ENCODE measurements at places on chromosomes 12 and 14.

DNA sequence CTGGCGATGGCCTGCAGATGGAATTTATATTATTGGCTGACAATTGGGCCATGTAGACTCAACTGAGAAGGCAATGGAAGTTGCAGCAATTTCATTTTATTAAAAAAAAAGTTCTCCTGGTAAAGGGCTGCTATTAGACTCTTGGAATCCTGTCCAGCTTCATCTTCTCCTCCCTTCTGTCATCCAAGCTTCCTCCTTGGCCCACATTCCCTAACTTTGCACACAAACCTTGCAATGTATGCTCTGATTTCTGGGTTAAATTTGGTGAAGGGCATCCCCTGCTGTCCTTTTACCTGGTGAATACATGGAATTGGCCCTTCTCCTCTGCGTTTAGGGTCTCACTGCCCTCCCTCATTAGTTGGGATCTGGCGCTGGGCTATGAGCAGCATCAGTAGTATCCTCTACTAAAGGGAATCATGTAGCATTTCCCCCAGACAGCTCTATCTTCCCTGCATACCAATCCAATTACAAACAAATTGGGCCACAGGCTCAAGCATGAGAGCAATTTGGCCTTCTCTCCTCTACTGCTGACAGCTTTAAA is 336.9 kb downstream of the BMP4 start:
- DNase-seq = no peak

DNA sequence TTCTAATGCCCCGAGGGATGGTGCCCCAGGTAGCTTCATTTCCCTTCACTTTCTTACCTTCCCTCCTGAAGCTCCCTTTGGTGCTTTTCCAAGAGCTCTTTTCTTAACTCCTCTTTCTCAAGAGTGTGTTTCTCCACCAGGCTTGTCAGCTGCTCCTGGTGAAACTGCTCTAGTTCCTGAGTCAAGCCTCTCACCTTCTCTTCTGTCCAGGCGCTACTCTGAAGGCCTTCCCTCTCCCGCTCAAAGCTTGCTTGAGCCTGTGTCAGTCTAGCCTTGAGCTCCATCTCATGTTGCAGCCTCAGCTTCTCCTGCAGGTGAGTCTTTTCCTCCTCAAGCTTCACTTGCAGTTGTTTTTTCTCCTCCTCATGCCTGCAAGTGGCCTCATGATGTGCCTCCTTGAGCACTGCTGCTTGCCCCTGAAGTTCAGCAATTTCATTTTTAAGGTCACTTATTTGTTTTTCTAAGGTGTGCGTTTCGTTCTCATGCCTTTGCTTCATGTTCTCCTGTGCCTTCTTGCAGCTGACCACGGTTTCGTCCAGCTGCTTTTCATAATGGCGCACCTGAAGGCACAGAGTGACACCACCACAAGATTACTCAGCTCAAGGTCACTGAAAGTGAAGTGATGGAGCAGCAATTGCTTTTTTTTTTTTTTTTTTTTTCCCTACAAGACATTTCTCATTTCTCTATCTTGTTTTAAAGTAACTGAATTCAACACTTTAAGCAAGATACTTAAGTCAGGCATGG is 71.0 kb downstream of the NIN start:
- DNase-seq = no peak

DNA sequence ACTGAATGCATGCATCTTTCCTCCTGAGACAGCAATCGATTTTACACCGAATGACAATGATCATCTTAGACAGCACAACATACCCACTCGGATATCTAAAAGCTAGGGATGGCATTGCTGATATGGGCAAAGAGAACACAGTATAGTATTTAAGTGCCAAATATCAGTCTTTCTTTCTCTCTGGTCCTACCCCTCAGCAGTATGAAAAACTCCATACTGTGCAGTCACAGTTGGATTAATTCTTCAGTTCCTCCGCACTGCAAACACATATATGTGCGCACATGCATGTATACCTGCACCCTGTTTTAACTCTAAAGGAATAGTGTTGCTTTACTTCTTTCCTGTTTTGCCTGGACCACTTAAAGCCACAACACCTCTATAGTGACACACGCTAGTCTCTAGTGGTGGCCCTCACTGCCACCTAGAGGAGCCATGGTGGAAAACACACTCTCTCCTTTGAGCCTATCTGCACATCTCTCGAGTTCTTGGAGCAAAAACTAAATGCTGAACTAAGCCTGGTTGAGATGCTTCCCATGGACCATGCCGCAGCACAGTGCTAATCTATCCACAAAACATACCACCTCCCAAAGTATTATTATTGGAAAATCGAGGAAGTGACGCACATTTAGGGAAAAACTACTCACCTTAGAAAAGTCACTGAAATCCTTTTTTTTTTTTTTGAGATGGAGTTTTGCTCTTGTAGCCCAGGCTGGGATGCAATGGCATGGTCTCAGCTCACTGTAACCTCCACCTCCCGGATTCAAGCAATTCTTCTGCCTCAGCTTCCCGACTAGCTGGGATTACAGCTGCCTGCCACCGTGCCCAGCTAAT is 11.9 kb downstream of the TMEM52B start:
- DNase-seq = peak; percentile 73

- DNase-seq = no peak
These were observed 27.6 kb upstream of the KRT78 start for GRCh38 chr12:52876372-52876771.

DNA sequence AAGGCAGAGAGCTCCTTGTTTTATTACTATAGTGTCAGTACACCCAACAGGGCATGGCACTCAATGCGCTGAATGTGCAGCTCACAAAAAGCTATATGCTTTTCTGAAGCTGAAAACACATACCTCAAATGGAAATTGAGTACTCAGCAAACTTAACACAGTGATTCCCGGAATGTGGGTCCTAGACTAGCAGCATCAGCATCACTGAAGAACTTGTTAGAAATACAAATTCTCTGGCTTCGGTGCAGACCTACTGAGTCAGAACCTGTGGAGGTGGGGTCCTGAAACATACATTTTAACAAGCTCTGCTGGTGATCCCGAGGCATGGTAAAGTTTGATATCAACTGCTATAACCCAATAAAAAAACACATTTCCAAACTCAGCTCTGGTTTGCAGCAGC is 14.9 kb downstream of the RERG start:
- no peak for DNase-seq

- no peak for DNase-seq
These were observed 146.8 kb upstream of the C14orf180 start for GRCh38 chr14:104432611-104433231.

GRCh38 chr12:81083906-81084513 is 6.1 kb downstream of the ACSS3 start:
- DNase-seq = no peak

GRCh38 chr12:46549527-46550265 is 177.1 kb upstream of the SLC38A2 start:
- peak; percentile 82 for DNase-seq

- no peak for DNase-seq
These were observed 920.1 kb downstream of the FLRT2 start for GRCh38 chr14:86450085-86450484.

GRCh38 chr12:66688846-66689439 is 10.1 kb upstream of the GRIP1 start:
- DNase-seq = peak; percentile 78

DNA sequence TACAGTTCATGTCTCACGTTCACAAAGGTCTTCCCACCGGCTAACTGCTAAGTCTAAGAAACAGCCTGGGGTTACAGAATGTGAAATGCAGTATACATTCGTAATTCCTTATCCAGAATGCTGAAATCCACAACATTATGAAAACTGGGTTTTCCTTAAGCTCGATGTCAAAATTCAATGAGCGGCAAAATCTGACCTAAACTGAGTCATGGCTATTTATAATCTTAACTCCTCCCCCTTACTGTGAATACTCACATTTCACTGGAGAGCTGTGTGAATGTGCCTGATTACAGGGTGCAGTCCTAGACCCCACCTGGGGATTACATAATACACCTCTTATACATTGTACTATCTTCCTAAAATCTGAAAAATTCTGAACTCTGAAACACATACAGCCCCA is 35.3 kb downstream of the STX2 start:
- DNase-seq = no peak

- no peak for DNase-seq
These were observed 100.5 kb downstream of the SPTSSA start for GRCh38 chr14:34361504-34362011.

- DNase-seq = peak; percentile 92
These were observed 3.2 kb downstream of the C14orf93 start for GRCh38 chr14:23006544-23007419.

DNA sequence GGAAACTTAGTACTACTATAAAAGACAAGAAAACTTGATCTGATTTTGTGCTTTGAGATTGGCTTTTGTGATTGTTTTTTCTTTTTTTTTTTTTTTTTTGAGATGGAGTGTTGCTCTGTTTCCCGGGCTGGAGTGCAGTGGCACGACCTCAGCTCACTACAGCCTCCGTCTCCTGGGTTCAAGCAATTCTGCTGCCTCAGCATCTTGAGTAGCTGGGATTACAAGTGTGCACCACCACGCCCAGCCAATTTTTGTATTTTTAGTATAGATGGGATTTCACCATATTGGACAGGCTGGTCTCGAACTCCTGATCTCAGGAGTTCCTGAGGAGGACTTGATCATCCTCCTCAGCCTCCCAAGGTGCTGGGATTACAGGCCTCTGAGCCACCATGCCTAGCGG is 26.4 kb downstream of the AEBP2 start:
- DNase-seq = no peak

GRCh38 chr14:42508209-42508946 is 901.7 kb downstream of the LRFN5 start:
- no peak for DNase-seq

DNA sequence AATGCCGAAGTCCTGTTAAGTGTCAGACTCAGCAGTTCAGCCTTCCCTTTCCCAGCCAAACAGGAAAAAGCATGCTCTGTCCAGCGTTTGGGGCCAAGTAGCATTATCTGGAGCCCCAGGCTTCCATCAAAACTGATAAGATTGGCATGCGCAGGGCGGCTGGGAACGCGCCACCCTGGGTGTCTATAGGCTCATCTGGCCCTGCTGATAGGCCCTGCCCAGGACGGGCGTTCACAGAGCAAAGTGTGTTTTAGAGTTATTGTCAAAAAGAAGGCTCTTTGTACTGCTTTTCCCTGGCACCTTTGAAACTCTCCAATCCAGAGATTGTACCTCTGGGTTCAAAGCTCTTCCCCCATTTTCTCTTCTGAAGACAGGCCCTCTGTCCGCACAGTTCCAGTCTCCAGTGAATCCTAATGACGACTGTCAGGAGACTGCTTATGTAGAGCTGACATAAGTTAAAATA is at the start of gene ART4:
Gene ART4, minus strand, starts transcription at position 102 of the 463 bp plus-strand sequence. CDS start 413 bp downstream, outside the sequence.
- DNase-seq = no peak

DNA sequence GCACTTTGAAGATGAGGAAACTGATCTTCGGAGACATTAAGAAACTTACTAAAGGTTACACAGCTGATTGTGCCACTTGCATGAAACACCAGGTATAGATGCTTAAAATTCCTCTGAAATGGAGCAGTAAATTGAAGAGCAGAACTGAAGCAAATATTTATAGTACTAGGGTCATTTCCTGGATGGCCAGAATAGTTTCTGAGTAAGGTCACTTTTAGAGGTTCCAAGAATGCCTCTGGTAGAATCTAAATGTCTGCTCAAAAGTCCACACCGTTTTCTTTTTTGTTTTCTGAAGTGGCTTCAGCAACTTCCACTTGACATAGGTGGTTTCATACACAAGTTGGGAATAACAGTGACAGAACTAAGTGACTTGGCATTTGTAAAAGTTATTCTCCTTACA is 19.4 kb downstream of the TPH2 start:
- no peak for DNase-seq

DNA sequence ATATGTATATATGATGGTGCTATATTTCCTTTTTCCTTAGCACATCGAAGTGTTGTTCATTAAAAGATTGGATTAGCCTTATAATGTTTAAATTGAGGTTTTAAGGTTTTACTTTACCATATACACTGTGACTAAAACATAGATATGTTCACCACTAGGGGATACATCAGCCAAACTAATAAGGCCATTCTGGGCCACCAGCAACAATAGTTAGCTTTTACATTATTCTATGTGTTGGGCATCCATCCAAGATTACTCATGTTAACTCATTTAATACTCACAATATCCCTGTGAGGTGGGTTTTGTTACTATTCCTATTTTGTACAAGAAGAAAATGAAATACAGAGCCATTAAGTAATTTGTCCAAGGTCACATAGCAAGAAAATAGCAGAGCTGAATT is 202.6 kb upstream of the AVPR1A start:
- no peak for DNase-seq

DNA sequence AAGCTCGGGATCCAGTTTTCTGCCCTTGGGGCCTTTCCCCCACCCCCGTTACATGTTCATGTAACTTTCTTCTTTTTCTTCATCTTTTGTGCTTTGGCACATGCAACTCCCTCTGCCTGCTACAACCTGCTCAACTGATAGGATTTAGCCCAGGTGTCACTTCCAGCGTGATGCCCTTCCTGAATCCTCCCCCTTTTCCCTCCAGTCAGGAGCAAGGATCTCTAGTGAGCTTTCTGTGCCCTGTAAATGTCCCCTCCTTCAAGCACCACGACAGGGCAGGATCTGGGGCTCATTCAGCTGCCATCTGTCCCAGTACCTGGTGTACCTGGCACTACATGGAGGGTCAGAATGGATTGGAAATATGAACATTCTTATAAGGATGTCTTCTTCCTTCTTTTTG is 15.3 kb downstream of the PELI2 start:
- DNase-seq = no peak

- DNase-seq = no peak
These were observed 2.3 kb downstream of the DGKA start for GRCh38 chr12:55933169-55933798.

DNA sequence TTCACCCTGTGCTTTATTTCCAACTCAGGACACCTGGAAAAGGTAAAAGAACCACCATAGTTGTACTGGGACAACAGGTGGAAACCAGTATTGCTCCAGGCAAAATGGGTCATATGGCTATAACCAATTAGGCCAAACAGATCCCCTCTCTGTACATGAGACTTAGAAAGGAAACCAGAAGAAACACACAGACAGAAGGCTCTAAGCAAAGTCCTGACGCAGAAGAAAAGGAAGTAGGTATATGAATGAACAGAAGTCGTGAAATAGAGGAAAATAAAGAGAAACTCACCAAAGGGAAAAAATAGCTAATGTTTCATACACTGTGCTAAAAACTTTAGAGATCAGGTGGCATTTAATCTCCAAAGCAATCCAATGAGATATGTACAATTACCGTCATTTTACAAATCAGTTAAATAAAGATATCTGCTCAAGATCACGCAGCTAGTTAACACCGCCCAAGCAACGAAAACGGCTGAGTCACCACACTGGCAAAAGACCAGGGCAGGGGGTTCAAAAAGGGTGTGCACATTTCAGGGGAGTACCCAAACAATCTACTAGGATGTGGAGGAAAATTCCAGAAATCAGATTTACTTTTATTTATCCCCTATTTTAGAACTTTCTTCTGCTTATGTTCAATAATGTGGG is 82.3 kb downstream of the ITPR2 start:
- no peak for DNase-seq

- peak; percentile 20 for DNase-seq
These were observed 78.0 kb downstream of the DBX2 start for GRCh38 chr12:44972746-44973421.

GRCh38 chr12:761256-761655 is 8.9 kb downstream of the WNK1 start:
- DNase-seq = no peak

GRCh38 chr14:105153331-105153731 is 15.2 kb downstream of the JAG2 start:
- no peak for DNase-seq

GRCh38 chr12:96403870-96404269 is 3.6 kb upstream of the CDK17 start:
- peak; percentile 42 for DNase-seq
